H9 (cell line): ENCODE measurements at places on chromosomes 4 and X. TPM values are rescaled to one million over a fixed set of nuclear protein-coding genes. Genes with fewer than 3 reads are reported as not detected.

GRCh38 chr4:97104006-97104405 is 1039.3 kb downstream of the STPG2 start:
- no peak for DNase-seq

GRCh38 chr4:87011340-87012034 is 76.7 kb downstream of the AFF1 start:
- DNase-seq, result no peak

The HSD17B10 gene
- total RNA-seq, result 112 and 119 TPM in 2 replicates

DNA sequence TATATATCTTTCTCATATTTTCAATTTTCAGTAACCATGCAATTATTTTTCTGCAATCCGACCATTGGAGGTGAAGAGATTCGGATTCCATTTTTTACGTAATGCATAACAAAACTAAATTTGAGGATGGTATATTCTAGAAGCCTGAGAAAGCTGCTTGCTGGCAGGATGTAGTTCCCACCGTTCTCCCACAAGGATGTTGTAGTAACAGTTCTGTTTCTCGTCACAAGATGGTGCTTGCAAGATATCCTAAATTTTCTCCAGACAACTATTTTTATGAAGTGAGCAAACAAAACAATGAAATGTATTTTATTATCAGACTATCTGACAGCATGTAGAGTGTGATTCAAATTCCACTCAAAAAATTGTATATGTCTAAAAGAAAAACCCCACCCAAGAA is 10.7 kb downstream of the PWWP3B start:
- DNase-seq, result no peak

GRCh38 chr4:304969-305680 is at the start of gene ZNF732:
Gene ZNF732 (minus strand): TSS chr4:305474. CDS start chr4:305310, 164 bp downstream.
- DNase-seq, result no peak

GRCh38 chr4:121227341-121227792 is 63.2 kb upstream of the TNIP3 start:
- DNase-seq, result no peak

The RAB39B gene
- total RNA-seq, result 6.8 and 7.2 TPM in 2 replicates

- no peak for DNase-seq
These were observed 1574.7 kb downstream of the STIM2 start for GRCh38 chr4:28435314-28435713.

GRCh38 chr4:28942631-28943030 is 1777.5 kb upstream of the PCDH7 start:
- no peak for DNase-seq

The HSFX3 gene
- not detected in 2 replicates for total RNA-seq

DNA sequence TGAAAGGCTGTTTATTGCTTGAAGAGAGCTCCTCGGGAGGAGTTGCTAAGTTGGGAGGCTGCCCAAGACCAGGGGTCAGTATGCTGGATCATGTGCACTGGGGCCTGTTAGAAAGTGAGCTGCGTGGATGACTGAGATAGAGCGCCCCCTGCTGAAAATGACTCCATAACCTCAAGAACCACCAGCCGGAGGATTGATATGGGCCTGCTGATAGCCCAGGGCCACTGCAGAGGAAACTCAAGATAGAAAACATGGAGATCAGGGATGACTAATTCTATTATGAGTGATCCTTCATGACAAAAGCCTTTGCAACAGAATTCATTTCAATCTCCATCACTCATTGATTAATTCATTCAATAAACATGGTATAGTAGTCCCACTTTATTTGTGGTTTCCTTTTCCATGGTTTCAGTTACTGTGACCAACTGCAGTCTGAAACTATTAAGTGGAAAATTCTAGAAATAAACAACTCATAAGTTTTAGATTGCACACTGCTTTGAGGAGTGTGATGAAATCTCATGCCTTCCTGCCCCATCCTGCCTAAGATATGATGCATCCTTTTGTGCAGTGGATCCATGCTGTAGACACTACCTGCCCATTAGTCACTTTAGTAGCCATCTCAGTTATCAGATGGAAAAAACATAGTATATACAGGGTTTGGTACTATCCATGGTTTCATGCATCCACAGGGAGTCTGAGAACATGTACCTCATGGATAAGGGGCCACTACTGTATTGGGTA is 126.7 kb upstream of the MBNL3 start:
- DNase-seq, result peak; percentile 57
